ENCODE measurements at places on chromosomes 5 and 9.

DNA sequence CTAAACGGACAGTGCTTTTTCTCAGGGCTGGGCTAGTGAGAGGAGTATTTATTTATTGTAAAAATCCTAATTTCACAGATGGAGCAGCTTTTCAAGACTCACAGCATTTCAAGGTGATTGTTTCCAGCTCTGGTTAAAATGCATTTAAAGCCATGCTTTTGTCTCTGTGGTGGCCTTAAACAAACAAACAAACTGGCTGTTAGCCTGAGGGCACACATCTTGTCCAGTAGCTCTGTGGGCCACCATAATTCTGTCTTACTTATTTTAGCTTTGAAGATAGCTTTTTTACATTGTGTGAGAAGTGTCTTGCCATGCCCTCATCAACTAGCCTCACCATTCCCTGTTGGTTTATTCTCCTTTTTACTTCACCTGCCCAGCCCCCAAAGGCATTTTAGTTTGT lies 218.2 kb downstream of the PSAT1 start:
- no peak for DNase-seq

DNA sequence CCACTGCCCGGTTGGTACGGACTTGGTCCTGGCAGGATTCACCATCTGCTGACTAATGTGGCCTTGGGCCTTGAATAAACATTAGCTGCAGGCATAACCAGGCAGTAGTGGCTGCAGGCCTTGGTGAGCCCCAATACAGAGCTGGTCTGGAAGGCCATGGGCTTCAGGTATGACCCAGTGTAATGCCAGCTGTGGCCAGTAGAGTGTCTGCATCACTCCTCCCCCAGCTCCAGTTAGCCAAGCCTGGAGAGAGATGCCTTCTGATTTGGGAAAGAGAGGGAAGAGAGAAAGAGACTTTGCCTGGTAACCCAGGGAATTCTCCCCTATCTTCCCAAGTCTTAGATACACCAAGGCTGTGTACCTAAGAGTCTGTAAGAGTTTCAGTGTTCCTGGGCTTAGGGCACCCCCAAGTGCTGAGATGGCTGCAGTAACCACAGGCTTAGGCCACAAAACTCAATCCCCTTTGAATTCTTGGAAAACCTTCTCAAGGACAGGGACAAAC lies 5.6 kb upstream of the C5 start:
- DNase-seq: no peak

GRCh38 chr5:136073714-136074529 lies 45.1 kb downstream of the TGFBI start:
- no peak for DNase-seq

GRCh38 chr9:109907400-109907799 lies 127.4 kb downstream of the PALM2AKAP2 start:
- DNase-seq: no peak

DNA sequence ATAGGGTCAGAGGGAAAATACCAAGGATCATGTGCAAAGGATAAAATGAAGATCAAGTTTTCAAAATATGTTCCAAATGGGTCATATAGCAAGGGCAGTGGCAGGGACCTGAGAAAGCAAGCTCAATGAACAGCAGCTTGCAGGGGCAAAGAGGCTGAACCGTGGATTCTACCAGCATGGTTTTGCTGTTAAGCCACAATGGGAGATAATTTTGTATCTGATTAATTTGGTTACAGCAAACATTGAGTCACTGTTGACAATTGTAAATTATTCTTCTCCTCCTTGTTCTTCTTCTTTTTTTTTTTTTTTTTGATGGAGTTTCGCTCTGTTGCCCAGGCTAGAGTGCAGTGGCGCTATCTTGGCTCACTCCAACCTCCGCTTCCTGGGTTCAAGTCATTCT lies 18.4 kb upstream of the ERAP2 start:
- no peak for DNase-seq

DNA sequence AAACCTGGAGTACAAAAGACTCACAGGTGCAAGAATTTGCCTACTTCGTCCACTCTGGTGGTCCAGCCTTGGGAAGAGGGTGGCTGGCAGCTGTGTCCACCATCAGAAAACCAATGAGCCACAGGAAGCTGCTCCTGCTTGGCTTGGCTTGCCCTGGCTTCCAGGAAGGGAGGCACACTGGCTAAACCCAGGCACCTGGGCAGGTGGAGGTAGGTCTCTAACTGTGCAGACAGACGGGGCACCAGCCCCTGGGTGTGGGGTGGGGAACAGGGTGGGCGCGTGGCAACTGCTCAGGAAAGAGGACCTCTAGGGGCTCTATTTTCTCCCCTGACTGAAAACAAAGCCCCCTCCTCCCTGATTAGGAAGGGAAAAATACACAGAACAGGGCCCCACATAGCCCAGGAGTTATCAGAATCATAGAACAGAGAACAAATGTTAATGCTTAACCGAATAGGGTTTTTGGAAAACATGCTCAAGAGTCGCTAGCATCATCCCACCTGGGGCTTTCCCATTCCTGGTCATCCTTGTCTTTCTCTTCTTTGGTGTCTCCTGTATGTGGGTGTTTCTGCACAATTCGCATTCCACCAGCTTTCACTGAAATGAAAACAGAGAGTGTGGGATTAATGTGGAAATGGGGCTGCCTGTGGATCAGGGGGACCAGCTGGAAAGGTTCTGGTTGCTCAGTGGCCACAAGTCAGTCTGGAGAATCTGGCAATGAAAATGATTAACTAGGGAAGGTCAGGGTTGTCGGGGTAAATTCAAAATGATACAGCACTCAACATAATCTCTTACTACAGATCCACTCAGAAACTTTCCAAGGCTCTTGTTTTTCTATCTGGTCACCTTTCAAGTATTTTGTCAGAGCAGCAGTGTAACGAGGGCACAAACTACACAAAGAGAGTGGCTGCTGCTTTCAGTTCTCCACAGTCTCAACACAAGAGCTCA lies 13.1 kb downstream of the DAP start:
- DNase-seq: no peak

GRCh38 chr9:90805006-90805996 lies 3.7 kb downstream of the SYK start:
- DNase-seq: no peak

DNA sequence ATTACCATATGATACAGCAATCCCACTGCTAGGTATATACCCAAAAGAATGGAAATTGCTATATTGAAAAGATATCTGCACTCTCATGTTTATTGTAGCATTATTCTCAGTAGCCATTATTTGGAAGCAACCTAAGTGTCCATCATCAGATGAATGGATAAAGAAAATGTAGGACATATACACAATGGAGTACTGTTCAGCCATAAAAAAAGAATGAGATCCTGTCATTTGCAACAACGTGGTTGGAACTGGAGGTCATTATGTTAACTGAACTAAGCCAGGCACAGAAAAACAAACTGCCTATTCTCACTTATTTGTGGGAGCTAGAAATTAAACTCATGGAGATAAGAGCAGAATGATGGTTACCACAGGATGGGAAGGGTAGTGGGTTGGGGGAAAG lies 63.1 kb upstream of the TTC23L start:
- no peak for DNase-seq

GRCh38 chr9:132240841-132241482 lies 79.1 kb downstream of the NTNG2 start:
- DNase-seq: peak; percentile 97

- no peak for DNase-seq
Measured at GRCh38 chr9:135647884-135648283, 8.5 kb upstream of the GLT6D1 start.

GRCh38 chr9:1274334-1274733 lies 224.2 kb downstream of the DMRT2 start:
- no peak for DNase-seq

- no peak for DNase-seq
Measured at GRCh38 chr9:114065304-114065703, 12.8 kb downstream of the AMBP start.

GRCh38 chr5:40485021-40485998 lies 194.4 kb upstream of the PTGER4 start:
- no peak for DNase-seq

DNA sequence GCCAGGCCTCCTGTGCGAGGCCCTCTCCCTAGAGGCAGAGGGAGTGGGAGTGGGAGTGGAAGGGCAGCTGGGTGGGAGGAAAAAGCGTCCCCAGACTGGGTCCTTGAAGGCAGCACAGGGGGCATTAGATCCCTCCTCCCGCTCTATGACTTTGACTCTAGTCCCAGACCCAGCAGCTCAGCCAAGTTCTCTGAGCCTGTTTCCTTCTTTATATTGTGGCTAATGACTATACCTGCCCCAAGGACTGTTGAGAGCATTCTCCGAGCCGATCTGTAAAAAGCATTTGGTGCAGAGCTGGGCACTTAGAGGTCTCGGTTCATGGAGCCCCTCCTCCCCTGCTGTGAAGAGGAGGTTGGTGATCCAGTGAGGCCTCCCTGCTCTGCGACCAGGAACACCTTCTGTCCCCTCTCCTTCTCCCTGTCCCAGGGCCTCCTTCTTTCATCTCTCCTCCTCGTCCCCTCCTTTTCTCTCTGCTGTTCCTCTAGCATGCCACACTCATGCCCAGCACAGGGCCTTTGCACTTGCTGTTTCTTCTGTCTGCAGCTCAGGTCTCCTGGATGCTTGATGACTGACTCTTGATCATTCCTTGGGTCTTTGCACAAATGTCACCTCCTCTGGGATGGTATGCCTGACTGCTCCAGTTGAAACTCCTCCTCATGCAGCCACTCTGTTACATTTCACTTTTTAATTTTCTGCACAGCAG lies 23.4 kb upstream of the PSD2 start:
- DNase-seq: no peak

- no peak for DNase-seq
Measured at GRCh38 chr5:59081693-59082092, 498.8 kb downstream of the RAB3C start.

GRCh38 chr5:74092766-74093165 lies 466.8 kb downstream of the ARHGEF28 start:
- DNase-seq: no peak

DNA sequence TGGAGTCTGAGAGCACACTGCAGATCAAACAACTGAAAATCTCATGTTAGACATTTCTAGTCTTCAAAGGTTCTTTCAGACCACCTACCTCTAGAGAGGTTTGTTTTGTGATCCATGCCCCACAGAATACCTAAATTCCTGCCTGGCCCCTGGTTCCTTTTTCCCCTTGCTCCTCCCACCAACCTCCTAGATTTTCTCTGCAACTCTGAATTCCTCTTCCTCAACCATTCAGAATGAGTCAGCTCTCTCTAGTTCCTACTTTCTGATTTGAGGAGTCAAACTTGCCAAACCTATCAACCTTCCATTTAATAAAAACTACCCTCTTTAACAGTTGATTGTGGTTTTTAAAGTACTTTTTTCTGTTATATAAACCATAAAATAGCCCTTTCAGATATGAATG lies 83.2 kb upstream of the ZNF462 start:
- DNase-seq: no peak

GRCh38 chr5:136811086-136811485 lies 445.7 kb upstream of the TRPC7 start:
- DNase-seq: no peak

DNA sequence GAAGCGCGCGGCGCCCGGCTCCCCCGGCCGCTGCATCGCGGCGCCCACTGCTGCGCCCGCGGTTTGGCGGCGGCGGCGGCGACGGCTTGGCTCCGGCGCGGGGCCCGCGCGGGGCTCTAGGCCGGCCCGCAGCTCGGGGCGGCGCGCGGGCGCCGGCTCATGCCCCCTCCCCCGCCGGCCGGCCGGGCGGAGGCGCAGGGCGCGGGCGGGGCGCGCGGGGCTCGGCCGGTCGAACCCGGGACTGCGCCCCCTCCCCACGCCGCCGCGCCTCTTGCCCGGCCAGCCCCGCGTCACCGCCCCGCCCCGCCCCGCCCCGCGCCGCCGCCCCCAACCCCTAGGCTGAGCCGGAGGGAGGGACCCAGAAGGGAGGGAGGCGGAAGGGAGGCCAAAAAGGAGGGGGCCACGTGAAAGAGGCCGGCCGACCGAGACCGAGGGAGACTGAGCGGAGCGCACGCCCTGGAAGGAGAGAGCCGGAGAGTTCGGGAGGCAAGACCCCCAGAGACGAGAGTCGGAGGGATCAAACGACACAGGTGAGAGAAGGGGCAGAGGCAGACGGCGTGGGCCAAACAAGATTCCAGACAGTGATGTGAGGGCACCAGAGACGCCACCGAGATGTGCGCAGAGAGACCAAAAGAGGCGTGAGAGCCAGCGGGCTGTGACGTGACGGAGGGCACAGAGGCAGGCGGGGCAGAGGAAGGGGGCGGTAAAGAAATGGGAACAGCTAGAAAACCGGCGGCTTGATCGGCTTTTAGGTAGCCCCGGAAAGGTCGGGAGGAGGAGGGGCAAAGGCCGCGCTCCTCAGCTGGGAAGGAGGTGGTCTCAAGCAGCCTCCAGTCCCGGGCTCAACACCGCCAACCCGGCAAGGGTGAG lies at the start of gene BARX1:
Gene BARX1, minus strand, starts transcription at position 245 of the 870 bp plus-strand sequence. Its CDS starts 209 bp downstream, at position 36.
- DNase-seq: no peak

GRCh38 chr9:130946766-130947617 lies 7.9 kb upstream of the FIBCD1 start:
- no peak for DNase-seq

- no peak for DNase-seq
Measured at GRCh38 chr5:4511996-4512656, 628.0 kb upstream of the ADAMTS16 start.

GRCh38 chr5:171771856-171772255 lies 13.8 kb upstream of the SMIM23 start:
- DNase-seq: no peak

DNA sequence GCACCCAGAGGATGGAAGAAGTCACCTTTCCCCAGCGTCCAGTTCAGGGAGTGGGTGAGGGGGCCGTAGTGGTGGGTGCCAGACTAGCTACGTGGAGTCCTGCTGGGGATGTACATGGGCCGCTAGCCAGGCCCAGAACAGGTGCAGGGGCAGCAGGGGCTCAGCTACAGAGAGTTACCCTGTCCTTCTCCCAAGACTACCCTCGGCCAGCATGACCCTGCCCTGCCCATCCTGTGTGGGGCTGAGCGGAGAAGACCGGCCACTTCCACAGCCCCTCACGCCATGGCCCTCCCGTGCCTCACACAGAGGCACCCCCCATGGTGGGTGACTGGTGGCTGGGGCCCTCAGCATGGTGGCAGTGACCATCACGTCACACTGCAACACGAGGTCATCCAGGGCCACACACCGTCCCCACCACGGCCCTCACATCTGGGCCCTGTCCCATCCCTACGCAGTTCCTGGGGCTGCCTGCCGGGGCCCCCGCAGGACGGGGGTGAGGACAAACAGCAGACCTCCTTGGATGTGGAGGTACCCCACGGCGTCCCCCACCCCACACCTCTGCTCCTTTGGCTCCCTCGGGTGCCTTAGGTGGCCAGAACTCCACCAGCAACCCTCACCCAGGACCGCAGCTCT lies 977 bp upstream of the DPP7 start:
- no peak for DNase-seq

DNA sequence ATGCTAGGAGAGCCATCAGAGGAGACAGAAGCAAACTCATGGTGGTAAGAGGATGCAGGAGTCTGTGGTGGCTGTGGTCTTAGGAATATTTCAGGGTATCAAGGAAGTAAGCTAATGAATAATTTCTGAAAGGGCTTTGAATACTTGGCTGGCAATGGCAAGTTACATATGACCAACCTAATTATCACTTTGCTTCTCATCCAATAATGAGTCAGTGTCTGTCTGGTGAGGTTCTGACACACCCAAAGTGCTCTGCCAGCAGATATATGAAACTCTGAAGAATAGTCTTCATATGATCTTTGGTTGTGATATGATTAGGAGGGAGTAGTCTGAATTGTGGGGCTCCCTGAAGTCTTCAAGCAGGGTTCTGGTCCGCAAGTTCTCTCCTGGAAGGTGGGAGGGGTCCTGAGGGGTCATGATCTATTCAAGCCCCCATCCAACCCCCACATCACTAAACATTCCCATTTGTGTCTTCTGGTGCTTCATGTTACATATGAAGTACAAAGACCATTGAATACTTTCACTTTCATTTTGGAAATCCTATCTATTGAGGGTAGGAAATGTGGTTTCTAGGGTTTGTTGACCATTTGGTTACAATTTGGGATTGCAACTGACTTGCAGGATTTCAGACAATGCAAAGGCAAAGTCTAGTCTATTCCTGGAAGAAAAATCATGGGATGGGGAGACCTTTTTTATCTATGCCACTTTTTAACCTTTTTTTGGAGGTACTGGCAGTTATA lies 199.9 kb upstream of the CDKN2B start:
- DNase-seq: no peak
